Lower lobe of right lung (tissue), 2 donors: ENCODE measurements at places on chromosomes 2 and 18.

DNA sequence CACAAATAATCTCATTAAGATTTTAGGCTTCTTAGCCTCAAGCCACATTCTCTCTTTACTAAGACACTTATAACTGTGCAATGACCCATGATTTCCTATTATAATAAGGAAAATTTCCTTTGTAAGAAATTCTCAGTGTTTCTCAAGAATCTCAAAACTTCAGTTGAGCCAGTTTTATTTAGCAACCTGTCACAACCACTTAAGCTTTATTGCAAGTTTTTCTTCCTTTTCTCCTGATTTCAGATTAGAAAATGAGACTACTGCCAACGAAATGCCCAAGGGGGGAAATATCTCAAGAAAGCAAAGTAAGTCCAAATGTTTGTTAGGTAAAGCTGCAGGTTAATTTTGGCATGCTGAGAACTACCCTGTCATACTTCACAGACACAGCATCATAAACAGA, 178.5 kb downstream of the THADA start:
- H3K27ac ChIP-seq = no peak overlapping the region
- no peaks in the 10 kb centered on the region for H3K27me3 ChIP-seq
- no peaks in the 10 kb centered on the region for H3K36me3 ChIP-seq
- no peak overlapping the region for H3K4me3 ChIP-seq

DNA sequence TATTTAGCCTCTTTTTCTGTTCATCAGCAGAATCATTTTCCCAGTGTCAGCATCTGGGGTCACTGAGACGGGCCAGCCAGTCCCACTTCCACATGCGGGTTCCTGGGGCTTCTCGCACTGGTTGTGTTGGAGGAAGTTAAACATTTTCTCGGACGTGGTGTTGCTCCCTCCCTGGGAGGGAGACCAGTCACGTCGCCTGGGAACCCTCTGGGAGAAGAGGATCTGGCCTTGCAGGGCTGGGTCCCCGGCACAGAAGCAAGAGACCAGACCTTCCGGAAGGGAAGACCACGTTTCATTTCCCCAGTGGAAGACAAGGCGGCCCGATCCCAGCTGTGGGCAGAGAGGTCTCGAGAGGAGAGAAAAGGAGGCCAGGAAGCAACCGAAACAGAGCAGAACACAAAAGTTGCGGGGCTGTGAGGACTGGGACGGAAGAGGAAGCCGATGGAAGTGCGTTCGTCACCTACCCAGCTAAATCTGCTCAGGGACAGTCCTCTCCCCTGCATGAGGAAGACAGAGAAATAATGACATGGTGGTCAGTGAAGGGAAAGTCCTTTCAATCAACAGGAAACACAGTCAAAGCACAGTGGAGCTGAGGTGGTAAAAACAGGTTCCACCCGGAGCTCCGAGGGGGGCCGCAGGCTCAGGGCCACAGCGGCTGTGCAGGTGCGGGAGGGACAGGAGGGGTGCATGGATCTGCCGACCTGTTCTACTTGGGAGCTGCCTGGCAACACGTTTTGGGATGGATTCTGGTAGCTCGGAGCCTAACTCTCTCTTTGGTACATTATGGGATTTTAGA, 144.4 kb downstream of the MBP start:
- no peaks in the 10 kb centered on the region for H3K36me3 ChIP-seq
- H3K27me3 ChIP-seq = no peaks in the 10 kb centered on the region
- peak overlapping the region; percentile 61 for H3K27ac ChIP-seq

DNA sequence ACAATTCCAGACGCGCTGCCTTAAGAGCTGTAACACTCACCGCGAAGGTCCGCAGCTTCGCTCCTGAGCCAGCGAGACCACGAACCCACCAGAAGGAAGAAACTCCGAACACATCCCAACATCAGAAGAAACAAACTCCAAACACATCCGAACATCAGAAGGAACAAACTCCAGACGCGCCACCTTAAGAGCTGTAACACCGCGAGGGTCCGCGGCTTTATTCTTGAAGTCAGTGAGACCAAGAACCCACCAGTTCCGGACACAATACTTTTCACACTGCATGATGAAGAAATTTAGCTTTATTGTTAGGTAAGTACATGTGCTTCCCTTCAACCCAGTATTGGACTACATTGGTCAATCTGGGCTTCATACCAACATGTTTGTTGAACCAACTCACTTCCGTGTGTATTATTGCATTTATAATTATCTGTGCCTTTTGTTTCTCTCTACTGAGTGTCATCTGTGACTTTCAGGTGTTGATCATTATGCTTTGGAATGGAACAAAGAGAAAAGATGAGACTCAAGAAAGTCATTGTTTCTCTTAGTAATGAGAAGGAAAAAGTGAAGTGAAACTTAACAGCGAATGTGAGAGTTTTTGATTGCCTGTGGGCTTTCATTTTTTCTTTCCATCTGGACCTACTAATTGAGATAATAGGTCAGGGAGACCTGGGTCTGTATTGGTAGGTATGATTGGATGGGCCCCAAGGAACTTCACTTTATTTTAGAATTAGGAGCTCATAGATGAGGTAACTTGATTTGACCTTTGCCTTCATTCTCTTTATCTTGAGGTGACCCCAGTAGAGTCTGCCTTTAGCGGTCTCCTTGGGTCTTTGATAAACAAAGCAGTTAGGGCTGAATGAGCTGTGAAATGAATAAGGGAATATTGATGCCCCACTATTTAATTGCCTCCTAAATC, 76.1 kb upstream of the CAVIN2 start:
- H3K27me3 ChIP-seq = no peaks in the 10 kb centered on the region
- no peak overlapping the region for H3K4me3 ChIP-seq
- no peak for DNase-seq
- no peaks in the 10 kb centered on the region for H3K36me3 ChIP-seq
- no peak overlapping the region for H3K27ac ChIP-seq
- peaks cover 12% of the 10 kb centered on the region for H3K4me1 ChIP-seq

- no peaks in the 10 kb centered on the region for H3K36me3 ChIP-seq
- no peaks in the 10 kb centered on the region for H3K27me3 ChIP-seq
- no peak overlapping the region for H3K27ac ChIP-seq
These were observed 285.3 kb upstream of the KYNU start for GRCh38 chr2:142592171-142592570.

DNA sequence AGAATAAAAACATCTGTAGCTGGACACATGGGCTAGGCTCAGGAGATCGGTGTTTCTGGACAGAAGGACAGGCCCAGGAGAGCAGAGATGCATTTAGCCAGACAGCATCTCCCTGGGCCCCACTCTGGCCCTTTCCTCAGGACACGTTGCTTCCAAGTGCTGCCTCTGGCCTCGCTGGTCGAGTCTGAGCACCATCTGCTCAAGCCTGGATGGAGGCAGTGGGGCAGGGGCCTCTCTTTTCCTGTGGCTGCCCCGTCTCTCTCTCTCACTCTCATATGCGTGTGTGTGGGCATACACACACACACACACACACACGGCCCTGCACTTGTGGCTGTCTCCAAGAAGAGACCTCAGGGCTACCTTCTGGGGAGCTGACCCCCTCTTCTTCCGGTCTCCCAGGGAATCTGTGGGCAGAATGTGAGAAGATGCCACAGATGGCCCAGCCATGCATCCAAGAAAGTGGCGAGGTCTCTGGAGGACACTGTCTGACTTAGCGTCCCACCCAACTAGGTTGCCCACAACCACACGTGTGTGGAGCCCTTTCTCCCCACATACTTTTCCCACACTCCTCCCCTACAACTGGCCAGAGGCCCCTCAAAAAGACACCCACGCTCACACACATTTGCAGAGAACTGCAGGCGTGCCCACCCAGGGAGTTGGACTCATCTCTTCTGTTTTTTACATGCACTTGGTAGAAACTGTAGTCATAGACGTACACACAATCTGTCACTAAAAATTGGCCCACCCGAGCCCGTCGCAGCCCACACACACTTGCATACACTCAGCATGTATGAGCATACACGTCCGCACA, 19.9 kb downstream of the CELF4 start:
- no peaks in the 10 kb centered on the region for H3K36me3 ChIP-seq
- H3K4me3 ChIP-seq = no peak overlapping the region
- DNase-seq = no peak
- no peak overlapping the region for H3K27ac ChIP-seq

GRCh38 chr2:2015646-2016045, 271.3 kb upstream of the PXDN start:
- no peak for DNase-seq
- H3K27me3 ChIP-seq = peaks cover 6% of the 10 kb centered on the region
- no peaks in the 10 kb centered on the region for H3K36me3 ChIP-seq
- H3K4me1 ChIP-seq = no peaks in the 10 kb centered on the region

GRCh38 chr2:95017836-95018235, 7.7 kb upstream of the MAL start:
- peaks cover 5% of the 10 kb centered on the region for H3K4me1 ChIP-seq
- no peak overlapping the region for H3K27ac ChIP-seq
- H3K27me3 ChIP-seq = peaks cover 10% of the 10 kb centered on the region
- H3K36me3 ChIP-seq = no peaks in the 10 kb centered on the region
- DNase-seq = no peak

GRCh38 chr2:237178396-237178795, 92.7 kb downstream of the COPS8 start:
- H3K36me3 ChIP-seq = no peaks in the 10 kb centered on the region
- DNase-seq = no peak
